ENCODE measurements at places on chromosomes 13 and 19.

DNA sequence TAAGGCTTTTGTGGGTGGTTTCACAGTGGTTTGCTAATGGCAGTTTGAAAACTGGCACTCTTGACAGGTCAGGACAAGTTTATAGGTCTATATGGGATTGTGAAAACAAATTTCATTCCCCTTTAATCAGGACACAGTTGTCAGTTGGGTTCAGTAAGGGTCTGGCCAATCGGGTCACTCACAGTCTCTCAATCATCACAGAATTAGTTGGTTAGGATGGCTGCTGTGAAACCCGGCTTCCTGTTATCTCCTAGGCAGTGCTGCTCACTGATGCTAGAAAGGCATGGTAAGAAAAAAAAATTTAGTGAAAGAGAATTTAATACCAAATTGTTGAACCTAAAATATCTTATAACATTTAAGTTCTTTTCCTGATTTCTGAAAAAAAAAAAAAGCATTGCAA is 1730.1 kb downstream of the EFNB2 start:
- DNase-seq = no peak

GRCh38 chr13:21080593-21080891 is 19.2 kb upstream of the LATS2 start:
- no peak for DNase-seq

GRCh38 chr13:27638521-27638920 is 16.8 kb downstream of the POLR1D start:
- no peak for DNase-seq

DNA sequence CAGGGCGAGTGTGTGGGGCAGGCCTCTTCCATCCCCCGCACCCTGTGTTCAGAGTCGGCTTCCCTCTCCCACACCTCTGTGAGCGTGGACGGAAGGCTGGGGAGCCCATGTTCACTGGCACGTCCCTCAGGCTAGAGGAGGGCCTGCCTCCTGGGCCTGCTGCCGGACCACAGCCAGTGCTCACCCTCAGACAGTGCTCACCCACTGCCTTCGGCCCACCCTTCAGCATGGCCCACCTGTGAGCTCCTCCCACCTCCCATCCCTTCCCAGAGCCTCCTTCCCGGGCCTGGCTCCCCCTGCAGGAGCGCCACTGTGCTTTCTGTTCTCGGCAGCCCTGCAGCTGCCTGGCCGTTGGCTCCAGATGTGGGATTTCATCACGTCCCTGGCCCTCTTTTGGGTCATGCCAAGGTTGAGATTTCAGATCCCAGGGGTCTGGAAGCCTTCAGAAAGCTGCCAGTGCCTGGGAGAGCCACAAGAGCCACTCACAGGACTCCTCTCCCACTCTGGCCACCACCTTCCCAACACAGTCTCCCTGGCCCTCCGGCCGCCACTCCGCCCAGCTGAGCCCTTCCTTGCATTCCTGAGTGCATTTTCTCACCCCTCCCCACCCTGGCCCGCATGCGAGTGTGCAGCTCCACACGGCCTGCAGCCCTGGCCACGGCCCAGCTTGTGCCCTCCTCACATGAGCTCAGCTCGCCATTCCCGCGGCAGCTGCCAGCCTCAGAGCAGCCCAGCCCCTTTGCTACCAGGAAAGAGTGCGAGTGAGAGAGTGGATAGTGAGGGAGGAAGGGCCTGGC is 25.3 kb downstream of the CAPN12 start:
- DNase-seq = no peak

- DNase-seq = no peak
Measured at GRCh38 chr13:78129823-78130222, 211.2 kb upstream of the EDNRB start.

DNA sequence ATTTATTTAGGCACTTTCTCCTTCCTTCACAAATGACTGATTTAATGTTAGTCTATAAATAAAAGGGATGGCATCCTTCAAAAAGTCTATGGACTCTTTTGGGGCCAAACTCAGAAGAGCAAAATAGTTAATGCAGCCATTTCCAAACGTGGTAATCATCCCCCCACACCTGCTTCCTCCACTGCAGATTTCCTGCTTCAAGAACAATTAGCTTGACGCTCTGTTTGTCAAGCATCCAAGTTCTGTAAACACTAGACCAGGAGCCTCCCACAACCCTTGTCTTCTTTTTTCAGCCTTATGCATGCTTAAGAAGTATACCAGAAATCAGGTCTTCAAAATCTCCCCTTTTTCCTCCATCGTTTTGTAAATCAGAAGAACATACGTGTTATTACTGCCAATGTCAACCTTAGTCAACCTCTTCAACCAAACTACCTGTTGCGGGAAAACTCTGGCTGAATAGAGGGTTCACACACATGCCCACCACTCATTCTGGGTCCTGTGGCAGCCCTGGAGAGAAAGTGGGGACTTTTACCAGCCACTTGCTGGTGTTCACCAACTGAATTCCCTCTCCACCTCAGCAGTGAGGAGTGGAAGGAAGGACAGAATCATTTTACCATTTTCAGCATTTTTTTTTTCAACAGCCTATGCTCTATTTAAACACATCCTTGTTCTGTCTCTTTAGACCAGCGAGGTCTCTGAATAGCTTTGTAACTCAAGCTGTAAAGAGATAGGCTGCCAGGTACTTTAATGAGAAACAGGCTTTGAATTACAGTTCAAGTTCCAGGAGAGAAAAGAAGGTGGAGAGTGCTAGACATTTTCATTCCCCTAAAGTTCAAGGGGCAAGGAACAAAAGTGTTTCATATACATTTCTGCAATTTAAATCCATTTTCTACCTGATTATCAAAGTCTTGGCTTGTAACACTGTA is 39.1 kb downstream of the EFNB2 start:
- no peak for DNase-seq

- DNase-seq = no peak
Measured at GRCh38 chr13:52851137-52851962, 2.9 kb upstream of the PCDH8 start.

All from activated T-cell treated with anti-CD3 and anti-CD28 coated beads, Interleukin-2, amount 50 U/mL, for 4 hours (primary cell).